Skeletal muscle cell (primary cell): ENCODE measurements at places on chromosomes 2 and 18.

DNA sequence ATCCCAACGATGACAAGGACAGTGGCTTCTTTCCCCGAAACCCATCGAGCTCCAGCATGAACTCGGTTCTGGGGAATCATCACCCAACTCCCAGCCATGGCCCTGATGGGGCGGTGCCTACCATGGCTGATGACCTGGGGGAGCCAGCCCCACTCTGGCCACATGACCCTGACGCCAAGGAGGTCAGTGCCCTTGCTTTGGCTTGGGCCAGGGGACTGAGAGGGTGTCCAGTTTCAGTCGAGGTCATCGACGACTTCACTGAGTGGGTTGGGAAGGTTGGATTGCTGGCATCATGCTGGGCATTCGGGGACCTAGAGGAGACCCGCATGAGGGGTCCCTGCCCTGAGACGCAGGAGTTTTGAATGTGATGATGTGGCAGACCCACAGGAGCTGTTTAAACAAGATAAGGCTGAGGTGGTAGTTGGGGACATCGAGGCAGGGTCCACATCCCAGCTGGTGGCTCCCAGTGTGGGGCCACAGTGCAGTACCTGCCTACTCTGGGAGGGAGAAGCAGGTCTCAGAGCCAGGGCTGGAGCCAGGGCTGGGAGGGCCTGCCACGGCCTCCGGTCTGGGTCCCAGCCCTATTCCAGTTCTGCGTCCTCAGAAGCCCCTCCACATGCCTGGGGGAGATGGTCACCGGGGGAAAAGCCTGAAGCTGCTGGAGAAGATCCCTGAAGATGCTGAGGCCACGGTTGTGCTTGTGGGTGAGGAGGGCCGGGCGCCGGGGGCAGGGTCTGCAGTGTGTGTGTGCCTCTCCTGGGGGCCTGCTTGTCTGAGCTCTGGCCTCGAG lies 6.0 kb downstream of the SLC4A3 start:
- DNase-seq: no peak

- no peak for DNase-seq
Measured at GRCh38 chr2:26033270-26033817, 540 bp upstream of the RAB10 start.

DNA sequence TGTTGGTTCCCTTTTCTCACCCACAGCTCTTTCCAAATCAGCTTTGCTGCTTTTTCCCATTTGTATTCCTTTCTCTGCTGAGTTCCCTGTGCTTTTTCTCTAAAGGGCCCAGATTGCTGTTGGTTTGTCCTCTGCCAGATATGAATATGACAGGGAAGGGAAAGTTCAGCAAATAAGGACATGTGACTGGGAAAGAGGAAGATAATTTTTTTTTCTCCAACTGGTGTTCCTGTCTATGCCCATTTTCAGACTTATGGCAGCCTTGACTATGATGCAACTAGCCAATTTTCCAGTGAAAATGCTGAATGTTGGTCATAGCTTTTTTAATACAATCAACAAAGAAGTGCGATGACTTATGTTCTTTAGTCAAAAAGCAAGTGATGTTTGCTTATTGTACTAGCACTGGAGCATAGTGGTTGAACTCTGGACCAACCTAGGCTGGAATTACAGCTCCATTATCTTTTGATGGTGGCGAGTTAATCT lies 7.7 kb downstream of the MDH1 start:
- DNase-seq: no peak

DNA sequence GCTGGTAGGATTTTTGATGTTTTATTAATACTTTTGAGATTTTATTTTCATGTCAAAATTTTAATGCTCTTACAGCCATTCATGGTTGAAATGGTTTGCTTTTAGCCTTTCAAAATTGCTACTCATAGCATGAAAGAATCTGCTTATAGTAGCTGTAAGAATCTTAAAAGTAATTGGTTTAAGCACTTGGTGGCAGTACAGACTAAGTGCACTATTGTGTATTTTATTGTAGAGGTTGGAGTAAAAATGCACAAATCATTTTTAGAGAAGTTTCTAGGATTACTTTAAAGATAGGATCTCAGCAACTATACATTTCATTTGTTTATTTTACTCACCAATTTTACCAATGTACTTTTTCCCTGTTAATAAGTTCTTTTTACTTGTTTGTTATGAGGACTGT lies 205.8 kb downstream of the SPAG16 start:
- no peak for DNase-seq

DNA sequence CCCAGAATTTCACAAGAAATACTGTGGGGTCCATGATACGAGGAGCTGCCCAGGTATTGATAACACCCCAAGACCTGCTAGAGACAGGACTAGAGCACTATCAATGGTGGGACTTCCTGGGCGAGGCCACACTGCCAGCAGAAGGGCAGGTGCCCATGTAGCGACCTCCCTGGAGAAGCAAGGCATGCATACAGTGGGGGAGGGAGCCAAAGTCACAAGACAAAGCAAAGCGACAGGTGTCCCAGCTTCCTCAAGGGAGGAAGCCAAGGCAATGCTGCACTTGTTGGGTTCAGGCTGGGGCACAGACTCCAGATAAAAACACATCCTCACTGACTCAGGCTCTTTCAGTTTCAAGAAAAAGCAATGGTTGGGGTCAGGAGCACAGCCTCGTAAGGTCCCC lies 7.5 kb downstream of the CD207 start:
- DNase-seq: no peak

- no peak for DNase-seq
Measured at GRCh38 chr2:147689220-147689909, 155.5 kb upstream of the ACVR2A start.

DNA sequence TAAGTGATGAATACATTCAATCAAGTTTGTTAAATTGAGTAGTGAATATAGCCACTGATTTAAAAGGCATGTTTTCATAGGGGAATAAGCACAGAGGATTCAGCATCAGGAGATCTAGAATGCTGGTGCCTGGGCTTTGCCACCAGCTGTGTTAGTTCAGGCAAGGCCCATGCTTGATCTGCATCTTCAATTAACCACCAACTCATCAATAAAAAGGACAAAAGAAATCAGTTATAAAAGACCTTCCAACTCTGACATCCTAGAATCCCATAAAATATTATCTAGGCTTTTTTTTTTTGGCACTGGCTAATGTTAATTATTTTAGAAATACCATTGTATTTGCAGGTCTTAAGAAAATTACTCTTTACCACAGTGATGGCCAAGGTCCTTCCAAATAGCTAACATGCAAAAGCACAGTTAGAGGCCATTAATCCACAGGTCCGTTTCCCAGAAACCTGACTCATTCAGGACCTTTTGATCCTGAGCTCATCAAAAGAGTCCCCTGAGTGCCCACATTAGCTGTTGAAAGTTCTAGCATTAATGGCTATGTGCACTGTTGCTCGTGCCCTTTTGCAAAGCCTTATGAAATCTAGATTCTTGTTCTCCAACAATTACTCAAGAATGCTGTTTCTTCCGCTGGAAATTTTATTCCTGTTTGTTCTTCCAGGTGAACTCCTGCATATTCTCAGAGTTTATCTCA lies 170.0 kb downstream of the CYRIA start:
- no peak for DNase-seq
